Stimulated activated CD4-positive, alpha-beta T cell treated with anti-CD3 and anti-CD28 coated beads, TNF-alpha, amount 100 ng/mL, for 1 hour (primary cell): ENCODE measurements at places on chromosomes 16 and 17.

- DNase-seq, result no peak
Measured at GRCh38 chr16:2331931-2332267, 8.6 kb downstream of the ABCA3 start.

- DNase-seq, result no peak
Measured at GRCh38 chr17:74654742-74655141, 31.2 kb upstream of the CD300E start.

- DNase-seq, result no peak
Measured at GRCh38 chr16:87317750-87318644, 805 bp upstream of the C16orf95 start.

DNA sequence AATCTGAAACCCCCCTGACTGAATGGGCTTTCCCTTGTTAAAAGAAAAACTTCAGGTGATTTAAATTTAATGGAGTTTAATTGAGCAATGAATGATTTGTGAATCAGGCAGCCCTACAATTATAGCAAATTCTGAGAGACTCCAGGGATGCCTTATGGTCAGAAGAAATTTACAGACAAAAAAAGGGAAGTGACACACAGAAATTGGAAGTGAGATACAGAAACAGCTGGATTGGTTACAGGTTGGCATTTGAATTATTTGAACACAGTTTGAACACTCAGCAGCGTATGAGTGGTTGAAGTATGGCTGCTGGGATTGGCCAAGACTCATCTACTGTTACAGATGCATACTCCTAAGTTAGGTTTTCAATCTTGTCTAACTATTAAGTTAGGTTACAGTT is 19.0 kb upstream of the CPHXL start:
- DNase-seq, result no peak

DNA sequence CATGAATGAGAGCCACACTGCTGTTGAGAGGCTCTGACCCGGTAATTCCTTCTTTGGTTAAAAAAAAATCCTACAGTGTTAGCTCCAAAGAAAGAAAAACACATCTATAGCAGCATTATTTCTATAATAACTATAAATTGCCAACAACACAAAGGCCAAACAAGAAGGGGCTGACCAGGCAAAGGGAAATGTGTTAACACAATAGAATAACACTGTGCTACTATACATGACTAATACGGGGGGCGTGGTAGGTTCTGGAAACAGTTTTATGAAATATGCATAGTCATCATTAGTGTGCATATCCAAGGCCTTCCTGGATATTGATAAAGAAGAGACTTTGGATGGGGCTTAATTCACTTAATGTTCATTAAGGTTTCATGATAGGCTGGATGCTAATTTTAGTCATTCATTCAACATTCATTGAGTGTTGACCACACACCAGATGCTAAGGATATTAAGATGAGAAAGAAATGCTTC is 50.0 kb upstream of the CCL1 start:
- DNase-seq, result no peak

- DNase-seq, result no peak
Measured at GRCh38 chr16:70496513-70496912, 26.8 kb downstream of the COG4 start.

DNA sequence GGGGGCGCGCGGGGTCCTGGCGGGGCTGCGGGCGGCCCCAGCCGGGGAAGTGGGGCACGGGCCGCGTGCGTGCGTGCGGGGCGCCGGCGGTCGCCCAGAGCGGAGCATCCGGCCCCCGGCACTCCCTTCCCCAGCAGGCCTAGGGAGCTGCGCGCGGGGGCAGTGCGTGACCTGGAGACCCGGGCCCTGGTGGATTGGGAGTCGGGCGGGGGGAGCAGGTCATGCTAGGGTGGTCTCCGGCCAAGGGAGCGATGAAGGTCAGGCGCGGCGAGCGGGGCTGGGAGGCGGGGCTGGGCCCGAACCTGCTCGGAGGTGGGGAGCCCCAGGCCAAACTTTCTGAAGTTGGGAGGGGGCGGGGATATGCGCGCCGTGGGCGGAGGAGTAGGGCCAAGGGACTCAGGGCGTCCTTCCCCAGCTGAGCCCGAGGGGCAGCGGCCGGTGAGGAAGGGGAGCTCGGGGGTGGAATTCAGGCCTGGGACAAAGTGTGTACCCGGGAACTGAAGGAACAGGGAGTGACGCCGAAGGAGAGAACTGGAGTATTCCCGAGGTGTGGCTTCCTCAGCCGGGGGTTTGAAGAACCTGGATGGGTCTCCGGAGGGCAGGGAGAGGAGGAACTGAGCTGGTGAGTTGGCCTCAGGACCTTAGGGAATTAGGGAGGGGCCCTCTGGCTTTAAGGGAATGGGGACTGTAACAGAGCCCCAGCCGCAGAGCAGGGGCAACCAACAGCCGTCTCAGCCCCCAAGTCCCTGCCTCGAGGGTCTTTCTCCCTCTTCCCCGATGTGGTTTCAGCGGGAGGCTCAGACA is 589 bp downstream of the XYLT2 start:
- DNase-seq, result no peak

DNA sequence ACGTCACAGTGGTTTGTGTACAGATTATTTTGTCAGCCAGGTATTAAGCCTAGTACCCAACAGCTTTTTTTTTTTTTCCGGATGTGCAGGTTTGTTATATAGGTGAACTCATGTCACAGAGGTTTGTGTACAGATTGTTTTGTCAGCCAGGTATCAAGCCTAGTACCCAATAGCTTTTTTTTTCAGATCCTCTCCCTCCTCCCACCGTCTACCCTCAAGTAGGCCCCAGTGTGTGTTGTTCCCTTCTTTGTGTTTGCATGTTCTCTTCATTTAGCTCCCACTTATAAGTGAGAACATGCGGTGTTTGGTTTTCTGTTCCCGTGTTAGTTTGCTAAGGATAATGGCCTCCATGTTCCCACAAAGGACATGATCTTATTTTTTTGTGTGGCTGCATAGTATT is 19.9 kb downstream of the RPTOR start:
- DNase-seq, result no peak

DNA sequence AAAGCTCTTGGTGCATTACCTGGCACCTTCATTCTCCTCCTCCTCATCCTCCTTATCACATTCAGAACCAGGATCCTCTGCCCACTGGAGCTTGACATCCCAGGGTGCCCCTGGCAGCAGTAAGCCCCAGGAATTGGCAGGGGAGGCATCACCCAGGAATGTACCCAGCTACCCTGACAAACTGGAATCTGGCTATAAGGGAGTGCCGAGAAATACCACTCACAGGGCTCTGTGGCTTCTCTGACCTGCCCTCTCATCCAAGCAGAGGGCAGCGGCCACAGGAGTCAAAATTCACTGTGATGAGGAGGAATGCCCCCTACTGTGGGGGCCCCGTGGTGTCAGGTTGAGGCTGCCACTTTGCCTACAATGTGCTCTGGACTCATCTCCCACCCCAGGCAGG is 19.6 kb downstream of the MPP3 start:
- no peak for DNase-seq

DNA sequence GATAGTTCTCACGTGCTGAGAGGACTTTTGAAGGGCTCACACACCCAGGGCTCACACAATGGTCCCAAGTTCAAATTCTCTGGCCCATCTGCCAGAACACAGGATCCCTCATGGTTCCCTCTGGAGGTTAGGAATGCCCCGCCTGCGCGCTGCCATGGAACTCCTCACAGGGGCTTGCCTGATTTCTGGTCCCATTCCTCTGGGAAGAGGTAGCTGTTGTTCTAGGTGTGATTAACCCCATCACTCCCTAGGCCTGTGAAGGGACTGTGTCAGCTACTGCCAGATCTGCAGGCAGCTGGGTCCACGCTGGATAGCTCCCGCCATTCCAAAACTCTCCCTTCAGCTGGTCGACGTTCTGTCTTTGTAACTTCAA is 2.3 kb upstream of the ARMC5 start:
- DNase-seq, result no peak

DNA sequence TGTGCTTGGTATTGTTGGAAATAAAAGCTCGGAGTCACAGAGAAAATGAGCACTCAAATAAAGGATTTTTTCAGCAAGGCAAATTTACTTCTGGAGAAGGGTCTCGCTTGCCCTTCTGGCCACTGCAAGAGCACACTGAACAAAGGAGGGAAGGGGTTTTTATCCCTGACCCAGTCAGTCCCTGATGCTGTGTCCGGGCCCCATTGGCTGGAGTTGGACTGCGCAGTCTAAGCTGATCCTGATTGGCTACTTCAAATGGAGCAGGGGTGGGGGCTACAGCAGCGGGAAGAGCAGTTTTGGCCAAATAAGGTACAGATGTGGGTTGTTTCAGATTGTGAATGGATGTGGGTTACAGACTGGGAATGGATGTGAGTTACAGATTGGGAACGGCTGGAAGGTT is 4.3 kb upstream of the NLRP1 start:
- no peak for DNase-seq

DNA sequence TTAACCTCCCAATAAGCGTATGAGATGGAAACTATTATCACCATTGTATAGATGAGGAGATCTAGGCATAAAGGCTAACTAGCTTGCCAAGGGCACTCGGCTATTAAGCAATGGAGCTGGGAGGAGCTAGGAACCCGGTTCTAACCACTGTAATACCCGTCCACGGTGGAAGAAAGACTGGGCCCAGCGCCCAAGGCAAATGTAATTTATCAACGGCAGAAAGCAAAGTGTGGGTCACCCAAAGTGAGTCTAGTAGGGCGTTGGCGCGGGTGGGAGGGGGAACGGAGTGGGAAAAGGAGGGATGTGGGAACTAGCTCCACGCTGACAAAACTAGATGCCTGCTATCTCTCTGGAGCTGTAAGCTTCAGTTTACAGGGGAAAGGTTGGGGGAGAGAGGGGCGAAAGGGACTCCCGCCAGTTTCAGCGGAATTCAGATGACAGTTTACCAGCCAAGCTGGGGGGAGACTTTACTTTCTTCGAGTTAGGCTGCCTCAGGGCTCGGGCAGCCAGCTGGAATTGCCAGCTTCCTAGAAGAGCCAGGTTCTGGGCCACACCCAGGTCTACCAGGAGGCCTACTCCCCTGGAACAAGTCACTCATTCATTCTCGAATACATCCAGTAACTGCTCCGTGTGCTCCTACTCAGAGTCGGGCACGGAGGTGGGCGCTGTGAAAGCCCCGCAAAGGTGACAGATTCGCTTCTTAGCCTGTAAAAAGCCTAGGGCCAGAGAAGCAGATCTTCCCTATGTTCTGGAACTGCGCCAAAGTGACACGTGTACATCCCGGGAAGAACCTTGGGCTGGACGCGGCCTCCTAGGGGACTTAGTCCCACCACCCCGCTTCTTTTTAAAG is 837 bp downstream of the LRRC59 start:
- DNase-seq, result no peak

- DNase-seq, result no peak
Measured at GRCh38 chr16:55274391-55274790, 49.6 kb upstream of the IRX6 start.

DNA sequence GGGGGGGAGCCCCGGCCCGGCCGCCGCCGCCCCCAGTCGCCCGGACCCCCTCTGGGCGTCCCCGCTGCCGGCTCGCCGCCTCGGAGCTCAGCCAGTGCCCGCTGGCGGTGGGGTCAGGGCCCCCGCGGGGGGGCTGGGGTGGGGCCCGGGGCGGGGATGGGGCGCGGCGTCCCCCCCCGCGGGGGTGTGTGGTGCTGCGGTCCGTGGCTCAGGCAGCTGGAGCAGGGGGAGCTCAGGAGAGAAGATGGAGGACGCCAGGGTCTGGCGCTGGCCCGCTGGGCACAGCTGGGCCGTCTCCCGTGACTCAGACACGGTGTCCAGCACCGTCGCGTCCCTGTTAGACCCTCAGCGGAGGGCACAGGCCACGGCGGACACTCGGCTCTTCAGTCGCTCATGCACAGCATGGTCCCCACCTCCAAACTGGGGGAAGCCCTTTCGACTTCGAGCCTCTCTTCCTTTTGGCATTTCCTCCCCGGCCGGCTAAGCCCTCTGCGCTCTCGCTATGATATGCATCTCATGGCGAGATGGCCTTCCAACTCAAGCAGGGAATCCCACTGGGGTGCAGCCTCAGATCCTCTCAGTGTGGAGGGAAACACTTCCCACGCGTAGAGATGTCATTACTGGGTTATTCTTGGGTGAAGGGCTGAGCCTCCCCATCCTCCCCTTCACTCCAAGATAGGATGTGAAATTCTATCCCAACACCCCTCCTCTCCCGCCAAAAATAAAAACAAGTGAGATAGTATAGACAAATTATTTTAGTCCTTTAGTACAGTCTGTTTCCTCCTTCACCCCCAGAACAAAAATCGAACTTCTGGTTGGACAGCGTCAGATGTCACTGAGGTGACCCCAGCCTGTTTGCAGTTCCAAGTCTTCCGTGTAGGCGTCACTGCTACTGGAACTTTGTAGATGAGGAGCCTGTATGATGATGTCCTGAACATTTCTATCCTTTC is 522 bp upstream of the VEZF1 start:
- peak; percentile 29 for DNase-seq

- no peak for DNase-seq
Measured at GRCh38 chr17:72514891-72515290, 394.1 kb downstream of the SOX9 start.

- DNase-seq, result no peak
Measured at GRCh38 chr17:34709158-34709754, 129.9 kb downstream of the TMEM132E start.

- DNase-seq, result no peak
Measured at GRCh38 chr16:27840311-27841060, 223.0 kb downstream of the GSG1L start.

- DNase-seq, result no peak
Measured at GRCh38 chr17:16329519-16330271, 23.6 kb downstream of the CENPV start.

GRCh38 chr17:901964-902363 is 77.6 kb downstream of the NXN start:
- no peak for DNase-seq

GRCh38 chr17:42399121-42399520 is 10.9 kb upstream of the STAT3 start:
- DNase-seq, result no peak

GRCh38 chr17:35432176-35433074 is at the start of gene SLFN12:
TSS of gene SLFN12 (minus strand) at chr17:35432500. CDS start at chr17:35423028, 9,472 bp downstream.
- DNase-seq, result peak; percentile 17

- DNase-seq, result no peak
Measured at GRCh38 chr16:83994087-83994486, 26.0 kb downstream of the NECAB2 start.

DNA sequence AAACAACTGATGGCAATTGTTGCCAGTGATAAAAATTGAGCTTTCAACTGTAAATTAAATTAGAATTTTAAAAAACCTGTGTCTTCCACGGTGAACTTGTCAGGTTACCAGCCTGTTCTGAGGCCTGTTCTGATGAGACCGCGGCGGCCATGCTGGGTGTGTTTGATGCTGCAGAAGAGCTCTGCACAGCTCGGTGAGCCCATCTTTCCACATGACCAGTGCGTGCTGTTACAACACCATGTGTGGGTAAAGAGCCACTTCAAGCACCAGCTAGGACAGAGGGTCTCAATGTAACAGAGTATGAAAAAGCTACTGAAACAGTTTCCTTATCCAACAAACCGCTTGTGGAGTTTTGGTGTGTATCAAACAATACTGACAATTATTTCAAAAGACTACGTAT is 48.5 kb downstream of the RPTOR start:
- no peak for DNase-seq
